ENCODE measurements at places on chromosomes 3 and 15.

GRCh38 chr3:80060664-80061063 lies 292.9 kb upstream of the ROBO1 start:
- no peak overlapping the region for H3K4me3 ChIP-seq
- H3K27me3 ChIP-seq: no peaks in the 10 kb centered on the region
- DNase-seq: no peak
- H3K4me1 ChIP-seq: no peaks in the 10 kb centered on the region
- no peaks in the 10 kb centered on the region for H3K36me3 ChIP-seq
- H3K27ac ChIP-seq: no peak overlapping the region

- H3K27me3 ChIP-seq: no peaks in the 10 kb centered on the region
- DNase-seq: no peak
- H3K36me3 ChIP-seq: no peaks in the 10 kb centered on the region
- H3K4me3 ChIP-seq: no peak overlapping the region
- peaks cover 8% of the 10 kb centered on the region for H3K4me1 ChIP-seq
Measured at GRCh38 chr3:177337541-177338331, 140.5 kb upstream of the TBL1XR1 start.

DNA sequence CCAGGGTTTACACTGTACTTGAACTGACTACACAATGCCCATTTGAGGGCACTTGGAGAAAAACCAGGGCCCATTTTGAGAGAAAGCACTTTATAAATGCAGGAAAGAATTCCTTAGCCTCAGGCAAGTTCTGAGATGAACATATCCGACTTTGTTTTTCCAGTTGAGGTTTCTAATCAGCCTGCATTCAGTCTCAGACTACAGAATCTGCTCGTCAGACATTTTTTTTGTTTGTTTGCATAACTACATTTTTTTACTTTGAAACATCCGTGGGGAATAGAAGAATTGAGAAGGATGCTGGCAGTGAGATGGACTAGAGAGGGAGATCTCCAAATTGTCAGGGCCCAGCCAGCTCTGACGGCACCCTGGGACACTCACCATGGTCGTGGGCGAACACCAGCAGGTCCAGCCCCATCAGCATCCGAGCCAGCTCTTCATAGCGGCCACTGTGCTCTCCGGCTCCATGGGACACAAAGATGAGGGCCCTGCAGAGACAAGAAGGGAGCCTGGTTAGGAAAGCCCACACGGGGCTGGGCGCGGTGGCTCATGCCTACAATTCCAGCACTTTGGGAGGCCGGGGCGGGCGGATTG lies 40.8 kb downstream of the MGLL start:
- H3K27ac ChIP-seq: no peak overlapping the region
- DNase-seq: no peak
- H3K27me3 ChIP-seq: peaks cover 19% of the 10 kb centered on the region
- H3K4me3 ChIP-seq: no peak overlapping the region

- H3K4me3 ChIP-seq: no peak overlapping the region
- no peaks in the 10 kb centered on the region for H3K4me1 ChIP-seq
- H3K36me3 ChIP-seq: peaks cover 17% of the 10 kb centered on the region
Measured at GRCh38 chr3:17481116-17481515, 261.3 kb downstream of the TBC1D5 start.

GRCh38 chr15:98855815-98856531 lies 151.6 kb downstream of the PGPEP1L start:
- DNase-seq: no peak
- no peaks in the 10 kb centered on the region for H3K36me3 ChIP-seq
- H3K27me3 ChIP-seq: no peaks in the 10 kb centered on the region
- no peak overlapping the region for H3K27ac ChIP-seq
- no peak overlapping the region for H3K4me3 ChIP-seq

DNA sequence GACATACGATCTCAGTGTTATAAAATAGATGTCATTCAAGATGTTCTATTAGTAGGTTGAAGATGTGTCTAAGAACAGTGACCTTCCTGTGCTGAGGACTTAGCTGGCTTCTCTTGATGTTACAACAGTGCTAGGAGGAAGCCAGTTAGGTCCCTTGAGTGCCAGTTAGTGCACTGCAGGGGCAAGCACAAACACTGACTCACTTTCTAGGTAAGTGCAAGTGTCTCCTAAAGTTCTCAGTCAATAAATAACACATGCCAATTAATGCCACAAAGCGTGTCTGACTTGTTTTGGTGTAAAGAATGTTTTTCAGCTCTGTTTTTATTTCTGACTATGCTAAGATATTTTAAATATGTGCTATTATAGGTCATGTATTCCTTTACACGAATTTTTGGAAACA lies 211.8 kb downstream of the NAALADL2 start:
- no peak overlapping the region for H3K4me3 ChIP-seq
- DNase-seq: no peak
- no peak overlapping the region for H3K27ac ChIP-seq
- no peaks in the 10 kb centered on the region for H3K36me3 ChIP-seq

- no peak overlapping the region for H3K27ac ChIP-seq
- DNase-seq: no peak
- H3K4me1 ChIP-seq: no peaks in the 10 kb centered on the region
- no peak overlapping the region for H3K4me3 ChIP-seq
- peaks cover 6% of the 10 kb centered on the region for H3K36me3 ChIP-seq
- H3K27me3 ChIP-seq: no peaks in the 10 kb centered on the region
Measured at GRCh38 chr3:93994056-93994455, 14.1 kb downstream of the ARL13B start.

DNA sequence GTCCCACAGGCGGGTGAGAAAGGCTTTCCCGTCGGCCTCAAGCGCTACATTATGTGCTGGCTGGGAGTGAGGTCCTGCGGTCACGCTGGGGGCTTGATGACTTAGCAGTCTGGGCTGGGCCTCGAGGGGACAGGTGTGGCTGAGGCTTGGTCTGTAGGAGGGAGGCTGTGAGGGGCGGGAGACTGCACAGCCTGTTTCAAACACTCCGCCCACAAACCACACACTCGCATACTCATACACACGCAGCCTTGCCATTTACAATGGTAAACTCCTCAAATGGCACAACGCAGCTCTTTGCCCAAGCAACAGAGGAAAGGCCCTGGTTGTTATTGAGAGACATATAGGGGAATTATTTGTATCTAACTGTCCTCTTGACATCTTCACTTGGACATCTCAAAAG lies 32.4 kb upstream of the RASGRF1 start:
- H3K4me1 ChIP-seq: no peaks in the 10 kb centered on the region
- H3K4me3 ChIP-seq: no peak overlapping the region
- no peak for DNase-seq

DNA sequence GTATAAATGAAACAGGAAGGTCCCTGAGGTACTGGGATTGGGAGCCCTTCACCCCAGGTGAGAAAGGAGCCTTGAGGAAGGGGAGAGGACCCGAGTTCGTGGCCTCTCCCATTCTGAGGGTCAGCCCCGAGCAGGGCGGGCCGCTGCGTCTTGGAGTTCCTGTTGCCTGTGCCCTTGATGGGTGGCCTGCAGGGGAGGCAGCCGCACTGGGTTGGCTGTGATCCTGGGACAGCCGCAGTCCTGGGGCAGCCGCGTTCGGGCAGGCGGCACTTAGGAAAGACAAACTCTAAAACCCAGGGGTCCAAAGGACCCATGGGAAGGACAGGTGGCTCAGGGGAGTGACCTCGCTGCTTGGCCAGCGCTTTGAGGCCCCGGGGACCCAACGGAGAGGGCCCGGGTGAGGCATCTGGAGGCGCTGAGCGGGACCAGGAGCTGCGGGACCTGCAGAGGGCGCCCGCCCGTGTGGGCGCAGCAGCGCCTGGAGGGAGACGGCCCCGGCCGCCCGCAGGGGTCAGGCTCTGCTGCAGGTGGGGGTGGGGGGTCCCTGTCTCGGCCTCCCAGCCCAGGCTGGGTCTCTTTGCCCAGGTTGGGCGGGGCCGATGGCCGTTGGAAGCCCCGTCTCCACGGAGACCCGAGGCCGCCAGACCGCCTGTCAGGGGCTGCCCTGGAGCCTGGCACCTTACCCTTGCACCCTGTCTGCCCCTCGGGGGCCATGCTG lies 65.1 kb downstream of the HMCES start:
- no peak overlapping the region for H3K4me3 ChIP-seq
- H3K4me1 ChIP-seq: peaks cover 9% of the 10 kb centered on the region
- H3K27ac ChIP-seq: no peak overlapping the region
- no peaks in the 10 kb centered on the region for H3K36me3 ChIP-seq
- no peak for DNase-seq

DNA sequence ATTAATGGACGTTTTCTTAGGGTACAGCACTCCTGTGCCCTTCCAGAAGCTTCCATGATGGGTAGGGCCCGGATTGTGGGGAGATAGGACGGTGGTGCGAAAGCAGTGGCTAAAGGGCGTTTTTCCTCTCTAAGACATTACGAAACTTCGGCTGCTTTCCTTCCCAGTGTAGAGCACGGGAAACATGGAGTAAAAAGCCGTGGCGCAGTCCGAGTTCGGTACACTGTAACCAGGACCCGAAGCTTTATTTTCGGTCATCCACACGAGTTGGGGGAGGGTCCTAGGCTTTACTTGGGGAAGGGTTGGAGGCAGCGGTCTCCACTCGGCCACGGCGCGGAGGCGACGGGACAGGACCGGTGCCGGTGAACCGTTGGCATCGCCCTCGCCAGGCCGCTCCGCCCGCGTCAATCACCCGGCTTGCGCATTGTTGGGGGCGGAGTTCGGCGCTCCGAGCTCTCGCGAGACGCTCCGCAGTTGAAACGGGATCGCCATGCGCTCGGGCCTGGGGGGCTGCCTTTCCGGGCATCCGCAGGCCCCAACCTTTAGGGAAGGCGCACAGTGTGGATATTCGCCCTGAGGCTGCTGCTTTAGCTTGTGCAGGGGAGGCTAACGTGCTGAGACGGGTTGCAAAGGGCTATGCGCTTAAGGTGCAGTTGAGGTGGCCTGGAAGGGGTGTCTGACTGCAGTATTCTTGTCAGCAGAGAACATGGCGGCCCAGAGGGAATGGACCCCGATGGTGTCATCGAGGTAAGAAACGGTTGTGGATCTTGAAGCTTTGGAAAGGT lies 546 bp downstream of the EIF4A2 start:
- H3K27ac ChIP-seq: peak overlapping the region; percentile 100
- H3K36me3 ChIP-seq: peaks cover 55% of the 10 kb centered on the region
- no peaks in the 10 kb centered on the region for H3K27me3 ChIP-seq

DNA sequence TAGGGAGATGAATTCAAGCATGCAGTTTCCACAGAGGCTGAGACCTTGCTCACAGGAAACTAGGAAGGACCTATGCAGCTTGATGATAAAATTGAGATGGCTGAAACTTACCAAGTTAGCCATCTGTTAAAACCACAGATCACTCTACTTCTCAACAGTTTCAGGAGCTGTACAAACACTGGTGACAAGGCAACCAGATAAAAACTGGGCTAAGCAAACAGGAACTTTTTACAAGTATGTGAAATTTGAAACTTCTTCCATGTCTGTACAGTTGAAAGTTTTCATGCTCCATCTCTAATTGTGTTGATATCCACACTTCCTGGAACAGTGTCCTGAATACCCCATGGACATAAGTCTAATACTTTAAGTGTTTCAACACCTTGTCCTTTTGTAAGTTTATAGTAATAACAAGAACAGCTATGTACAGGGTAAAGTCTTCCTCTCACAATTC lies 78.2 kb downstream of the FAIM start:
- no peak overlapping the region for H3K27ac ChIP-seq
- peaks cover 20% of the 10 kb centered on the region for H3K36me3 ChIP-seq
- DNase-seq: no peak
- H3K4me3 ChIP-seq: no peak overlapping the region
- H3K4me1 ChIP-seq: no peaks in the 10 kb centered on the region

DNA sequence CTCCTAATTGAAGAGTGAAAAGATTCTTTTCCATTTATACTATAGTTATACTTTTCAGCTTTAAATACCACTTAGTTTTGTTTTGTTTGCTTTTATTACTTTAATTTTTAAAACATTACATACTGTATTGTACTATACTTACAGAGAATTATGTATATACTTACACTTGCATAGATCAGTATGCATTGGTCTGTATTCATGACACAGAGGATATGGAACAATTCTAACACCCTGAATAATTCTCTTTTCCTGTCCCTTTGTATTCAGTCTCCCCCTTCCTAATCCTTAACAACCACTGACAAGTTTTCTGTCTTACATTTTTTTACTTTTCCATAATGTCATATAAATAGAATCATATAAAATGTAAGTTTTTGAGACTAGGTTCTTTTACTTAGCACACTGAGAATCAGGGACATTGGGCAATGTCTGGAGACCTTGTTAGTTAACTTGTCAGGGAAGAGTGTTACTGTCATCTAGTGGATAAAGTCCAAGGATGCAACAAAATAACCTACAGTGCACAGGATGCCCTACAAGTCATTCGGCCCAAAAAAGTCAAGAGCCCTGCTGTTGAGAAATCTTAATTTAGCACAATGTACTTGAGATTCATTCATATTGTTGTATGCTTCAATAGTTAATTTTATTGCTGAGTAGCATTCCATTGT lies 95.7 kb upstream of the MCTP2 start:
- no peak overlapping the region for H3K27ac ChIP-seq
- no peaks in the 10 kb centered on the region for H3K36me3 ChIP-seq
- DNase-seq: no peak
